IPS DF 6.9 (cell line): ENCODE measurements at places on chromosomes 2 and 18.

DNA sequence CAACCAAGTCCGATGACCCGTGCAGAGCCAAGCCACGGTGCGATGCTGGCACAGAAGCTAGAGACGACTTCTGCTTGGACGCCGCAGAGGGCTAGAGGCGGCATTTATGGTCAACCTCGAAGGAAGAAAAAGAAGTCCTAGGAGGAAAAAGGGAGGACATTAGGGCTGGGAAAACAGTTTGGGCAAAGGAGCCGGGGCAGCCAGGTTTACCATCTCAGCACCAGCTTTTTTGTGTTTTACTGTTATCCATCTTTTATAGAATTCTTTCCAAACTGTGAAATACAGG, 643 bp upstream of the DTNB start:
- peak overlapping the region; percentile 42; the same call in 1 of the 2 replicates for H3K4me3 ChIP-seq
- no peak for DNase-seq
- no peaks in the 10 kb centered on the region; the same call in 1 of the 2 replicates for H3K27me3 ChIP-seq
- H3K27ac ChIP-seq = no peak overlapping the region
- no peaks in the 10 kb centered on the region for H3K36me3 ChIP-seq

DNA sequence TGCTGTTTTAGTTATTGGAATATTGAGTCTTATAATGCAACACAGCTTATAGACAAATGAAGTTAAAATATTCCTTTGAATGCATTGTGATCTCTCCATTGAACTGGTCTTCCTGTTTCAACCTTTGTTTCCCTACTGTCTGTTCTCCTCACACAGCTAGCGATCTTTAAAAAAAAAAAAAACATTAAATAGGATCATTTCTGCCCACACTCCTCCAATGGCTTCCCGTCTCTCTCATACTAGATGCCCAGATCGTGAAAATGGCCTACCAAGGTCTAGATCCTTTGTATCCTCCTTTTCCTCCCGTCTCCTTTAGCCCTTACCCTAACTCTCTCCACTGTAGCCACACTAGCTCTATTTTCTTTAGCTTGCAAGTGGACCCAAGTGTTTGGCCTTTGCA, 2.4 kb downstream of the FAM171B start:
- DNase-seq = no peak
- no peaks in the 10 kb centered on the region for H3K27me3 ChIP-seq
- H3K4me3 ChIP-seq = no peak overlapping the region
- no peaks in the 10 kb centered on the region for H3K36me3 ChIP-seq
- no peaks in the 10 kb centered on the region for H3K4me1 ChIP-seq

DNA sequence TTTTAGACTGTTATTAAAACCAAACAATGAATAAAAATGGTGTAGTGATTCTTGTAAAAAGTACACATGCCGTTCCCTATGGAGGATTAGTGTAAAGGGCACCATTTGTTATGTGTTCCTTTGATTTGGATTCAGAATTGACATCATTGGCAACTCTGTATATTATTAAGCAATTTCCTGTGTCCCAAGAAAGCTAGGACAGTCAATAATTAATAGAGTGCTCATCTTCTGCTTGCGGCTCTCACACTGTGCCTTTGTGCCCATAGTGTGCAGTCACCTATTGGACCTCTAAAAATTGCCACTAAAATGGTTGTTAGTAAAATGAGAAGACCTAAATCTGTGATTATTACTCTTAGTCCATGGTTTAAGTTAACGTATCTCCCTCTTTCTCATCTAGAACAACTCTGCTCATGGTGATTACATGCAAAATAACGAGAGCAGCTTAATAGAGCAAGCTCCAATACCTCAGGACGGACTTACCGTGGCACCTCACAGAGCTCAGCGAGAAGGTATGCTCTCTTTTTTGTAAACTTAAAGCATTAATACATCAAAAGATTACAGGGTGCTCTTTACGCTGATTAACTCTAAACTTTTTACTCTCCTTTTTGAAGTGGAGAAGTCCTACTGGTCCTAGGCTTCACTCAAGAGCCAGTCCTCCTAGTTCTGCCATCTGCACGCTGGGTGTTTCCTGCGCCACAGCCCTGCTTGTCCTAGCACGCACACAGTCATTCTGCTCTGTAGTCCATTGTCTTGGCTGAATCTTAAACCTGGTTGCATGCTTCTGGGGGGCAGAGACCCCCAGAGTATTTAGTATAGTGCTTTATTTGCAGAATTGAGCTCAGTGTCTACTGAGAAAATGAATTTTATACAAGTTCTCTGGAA, 16.7 kb downstream of the ZCCHC2 start:
- H3K4me3 ChIP-seq = no peak overlapping the region
- H3K36me3 ChIP-seq = peaks cover 6% of the 10 kb centered on the region; the same call in 1 of the 2 replicates
- no peaks in the 10 kb centered on the region for H3K27me3 ChIP-seq
- H3K4me1 ChIP-seq = no peaks in the 10 kb centered on the region

DNA sequence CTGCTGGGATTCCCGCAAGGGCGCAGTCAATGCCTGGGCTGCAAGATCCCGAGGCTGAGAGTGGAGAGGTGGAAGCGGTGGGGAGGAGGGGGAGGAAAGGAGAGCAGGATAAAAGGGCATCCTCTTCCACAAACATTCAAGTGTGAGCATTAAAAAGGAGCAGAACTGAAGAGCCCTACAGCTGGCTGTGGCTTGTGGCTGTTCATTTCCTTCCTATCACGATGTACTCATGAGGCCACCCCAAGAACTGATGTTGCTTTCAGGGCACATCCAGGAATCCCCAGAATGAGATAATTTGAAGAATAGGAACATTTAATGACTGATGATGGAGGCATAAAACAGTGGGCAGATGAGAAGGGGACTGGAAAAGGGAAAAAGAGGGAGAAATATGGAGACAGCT, 230.8 kb upstream of the SMIM21 start:
- DNase-seq = no peak
- H3K27me3 ChIP-seq = no peaks in the 10 kb centered on the region
- H3K4me3 ChIP-seq = no peak overlapping the region
- H3K27ac ChIP-seq = no peak overlapping the region
- H3K36me3 ChIP-seq = no peaks in the 10 kb centered on the region
- no peaks in the 10 kb centered on the region for H3K4me1 ChIP-seq

DNA sequence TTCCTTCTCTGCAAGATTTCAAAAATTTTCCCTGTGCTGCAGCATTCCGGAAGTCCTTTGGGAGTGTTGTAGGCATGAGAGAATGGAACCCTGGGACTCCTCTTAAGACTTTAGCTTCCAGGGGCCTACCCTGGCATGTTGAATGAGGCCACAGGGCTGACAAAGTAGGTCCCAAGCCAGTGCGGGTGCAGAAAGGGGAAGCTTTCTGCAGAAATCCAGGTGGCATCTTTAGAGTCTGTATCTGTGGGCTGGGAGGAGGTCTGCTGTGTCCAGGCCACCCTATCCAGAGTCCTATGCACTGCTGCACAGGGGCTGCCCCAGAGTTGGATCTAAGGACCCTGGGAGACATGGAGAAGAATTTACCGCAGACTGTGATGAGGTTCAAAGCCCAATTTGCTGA, 1.9 kb upstream of the SIX2 start:
- DNase-seq = no peak
- H3K36me3 ChIP-seq = no peaks in the 10 kb centered on the region
- H3K4me1 ChIP-seq = peaks cover 11% of the 10 kb centered on the region
- no peak overlapping the region for H3K27ac ChIP-seq
- H3K4me3 ChIP-seq = no peak overlapping the region

DNA sequence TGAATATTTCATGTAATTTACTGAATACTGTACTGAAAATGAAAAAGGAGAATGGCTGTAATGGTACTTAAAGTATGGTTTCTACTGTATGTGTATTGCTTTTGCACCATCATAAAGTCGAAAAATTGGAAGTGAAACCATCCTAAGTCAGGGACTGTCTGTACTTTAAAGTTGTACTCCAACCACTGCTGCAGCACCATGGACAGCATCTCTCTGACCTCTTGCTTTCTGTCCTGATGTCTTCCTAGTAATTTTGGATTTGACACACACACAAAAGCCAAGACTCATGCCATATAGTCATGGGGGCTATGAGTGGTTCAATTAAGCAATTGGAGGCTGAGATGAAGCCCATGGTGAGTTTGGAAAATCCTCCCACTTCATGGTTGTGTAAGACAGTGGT, 256.3 kb upstream of the PKDCC start:
- no peak for DNase-seq
- H3K4me1 ChIP-seq = no peaks in the 10 kb centered on the region
- no peak overlapping the region for H3K4me3 ChIP-seq
- H3K27me3 ChIP-seq = no peaks in the 10 kb centered on the region; the same call in 1 of the 2 replicates
- no peak overlapping the region for H3K27ac ChIP-seq
- H3K36me3 ChIP-seq = no peaks in the 10 kb centered on the region

- peaks cover under 1% of the 10 kb centered on the region; the same call in 1 of the 2 replicates for H3K4me1 ChIP-seq
- no peaks in the 10 kb centered on the region for H3K27me3 ChIP-seq
- no peak overlapping the region for H3K27ac ChIP-seq
- H3K36me3 ChIP-seq = no peaks in the 10 kb centered on the region
- no peak overlapping the region for H3K4me3 ChIP-seq
These were observed 124.8 kb downstream of the PARD3B start for GRCh38 chr2:204670124-204670523.

- no peak for DNase-seq
- no peaks in the 10 kb centered on the region for H3K36me3 ChIP-seq
- no peak overlapping the region for H3K27ac ChIP-seq
- no peak overlapping the region for H3K4me3 ChIP-seq
These were observed 133.0 kb upstream of the MYO3B start for GRCh38 chr2:170044751-170045478.

DNA sequence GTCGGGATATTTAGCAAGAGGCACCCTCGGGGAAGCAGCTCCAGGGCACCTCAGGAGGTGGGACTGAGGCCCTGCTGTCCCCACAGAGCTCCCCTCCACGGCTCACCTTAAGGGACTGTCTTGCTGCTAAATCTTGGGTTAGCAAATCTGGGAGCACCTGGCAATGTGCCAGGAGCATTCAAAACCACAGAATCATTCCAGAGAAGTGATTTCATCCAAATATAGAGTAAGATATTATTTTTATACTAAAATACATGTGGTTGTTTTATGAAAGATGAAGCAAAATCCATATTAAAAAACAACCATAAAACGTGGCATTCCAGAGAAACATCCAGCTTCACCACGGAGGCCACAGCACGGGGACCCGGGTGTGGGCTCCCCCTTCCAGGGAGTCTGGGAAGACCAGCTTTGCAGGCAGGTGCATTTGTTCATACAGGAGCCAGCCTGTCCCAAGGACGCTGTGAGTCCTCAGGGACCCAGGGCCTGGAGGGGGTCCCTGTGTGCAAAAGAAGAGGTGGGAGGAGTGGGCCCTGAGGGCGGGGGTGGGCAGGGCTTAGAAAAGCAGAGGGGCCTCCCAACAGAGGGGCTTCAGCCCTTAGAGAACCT, 16.3 kb downstream of the HS1BP3 start:
- H3K4me3 ChIP-seq = no peak overlapping the region
- no peaks in the 10 kb centered on the region for H3K27me3 ChIP-seq
- no peaks in the 10 kb centered on the region for H3K36me3 ChIP-seq
- no peak overlapping the region for H3K27ac ChIP-seq
- H3K4me1 ChIP-seq = peaks cover 2% of the 10 kb centered on the region; the same call in 1 of the 2 replicates

- H3K27me3 ChIP-seq = peaks cover 5% of the 10 kb centered on the region; the same call in 1 of the 2 replicates
- H3K27ac ChIP-seq = no peak overlapping the region
- no peak for DNase-seq
- no peaks in the 10 kb centered on the region for H3K4me1 ChIP-seq
- H3K36me3 ChIP-seq = no peaks in the 10 kb centered on the region
These were observed 22.2 kb upstream of the YES1 start for GRCh38 chr18:834082-834720.

- H3K4me1 ChIP-seq = peaks cover 2% of the 10 kb centered on the region; the same call in 1 of the 2 replicates
- no peaks in the 10 kb centered on the region for H3K36me3 ChIP-seq
- H3K27ac ChIP-seq = no peak overlapping the region
These were observed 12.6 kb downstream of the GNLY start for GRCh38 chr2:85706599-85707296.

GRCh38 chr2:138213084-138213483, 248.8 kb downstream of the HNMT start:
- H3K36me3 ChIP-seq = no peaks in the 10 kb centered on the region
- DNase-seq = no peak
- no peak overlapping the region for H3K27ac ChIP-seq
- H3K4me3 ChIP-seq = no peak overlapping the region
- H3K4me1 ChIP-seq = no peaks in the 10 kb centered on the region
- H3K27me3 ChIP-seq = no peaks in the 10 kb centered on the region

GRCh38 chr18:8571399-8571798, 37.8 kb upstream of the RAB12 start:
- no peaks in the 10 kb centered on the region for H3K4me1 ChIP-seq
- H3K27me3 ChIP-seq = no peaks in the 10 kb centered on the region
- no peak overlapping the region for H3K27ac ChIP-seq
- no peak overlapping the region for H3K4me3 ChIP-seq
- DNase-seq = no peak
- H3K36me3 ChIP-seq = no peaks in the 10 kb centered on the region

DNA sequence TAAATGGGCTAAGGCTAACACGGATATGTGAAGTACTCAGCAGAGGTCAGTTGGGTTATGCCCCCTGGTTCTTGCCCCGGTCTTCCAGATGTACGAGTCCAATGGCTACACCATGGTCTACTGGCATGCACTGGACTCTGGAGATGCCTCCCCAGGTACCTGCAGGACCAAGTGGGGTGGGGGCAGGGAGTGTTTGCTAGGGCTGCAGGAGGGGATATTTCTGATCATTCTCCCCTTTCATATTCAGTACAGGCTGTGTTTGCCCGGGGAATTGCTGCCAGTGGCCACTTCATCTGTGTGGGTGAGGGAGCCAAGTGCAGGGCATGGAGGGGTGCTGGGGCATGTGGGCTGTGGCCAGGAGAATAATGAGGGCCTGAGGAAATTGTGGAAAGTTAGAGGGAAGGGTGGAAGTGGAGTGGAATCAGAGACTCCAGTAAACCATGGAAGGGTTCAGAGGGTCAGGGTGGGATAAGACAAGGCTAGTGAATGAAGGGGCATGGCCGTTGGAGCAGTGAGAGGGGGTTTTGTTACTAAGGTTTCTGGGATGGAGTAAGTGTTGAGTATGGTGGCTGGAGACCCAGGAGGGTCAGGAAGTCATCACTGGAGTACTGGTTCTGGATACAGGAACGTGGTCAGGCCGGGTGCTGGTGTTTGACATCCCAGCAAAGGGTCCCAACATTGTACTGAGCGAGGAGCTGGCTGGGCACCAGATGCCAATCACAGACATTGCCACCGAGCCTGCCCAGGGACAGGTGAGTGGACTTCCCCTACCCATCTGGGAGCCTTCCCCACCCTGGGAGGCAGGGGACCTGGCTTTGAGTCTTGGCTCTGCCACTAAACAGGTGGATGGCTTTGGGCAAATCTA, 1.9 kb downstream of the WDR54 start:
- H3K27me3 ChIP-seq = no peaks in the 10 kb centered on the region
- peaks cover 9% of the 10 kb centered on the region; the same call in 1 of the 2 replicates for H3K36me3 ChIP-seq
- no peak overlapping the region for H3K27ac ChIP-seq
- H3K4me1 ChIP-seq = no peaks in the 10 kb centered on the region

GRCh38 chr2:32715391-32715841, 87.6 kb downstream of the TTC27 start:
- H3K4me1 ChIP-seq = no peaks in the 10 kb centered on the region
- H3K27me3 ChIP-seq = no peaks in the 10 kb centered on the region
- no peak overlapping the region for H3K4me3 ChIP-seq
- no peak for DNase-seq
- H3K27ac ChIP-seq = no peak overlapping the region

DNA sequence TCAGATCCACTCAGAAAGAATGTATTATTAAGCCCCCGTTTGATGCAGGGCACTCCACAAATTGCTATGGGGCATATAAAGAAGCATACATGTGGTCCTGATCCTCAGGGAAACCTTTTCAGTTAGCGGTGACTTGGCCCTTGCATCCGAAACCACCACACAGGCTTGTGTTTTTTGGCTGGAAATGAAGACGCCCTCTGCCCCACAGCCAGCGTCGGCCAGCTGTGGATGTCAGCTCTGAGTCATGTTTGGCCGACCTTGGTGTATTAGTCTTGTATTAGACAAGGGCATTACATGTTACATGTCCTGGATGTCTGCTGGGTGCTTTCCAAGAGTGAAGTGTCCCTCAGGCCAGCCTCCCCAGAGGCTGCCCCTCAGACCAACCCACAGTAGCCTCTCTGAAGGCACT, 107.6 kb upstream of the MAP3K20 start:
- H3K27ac ChIP-seq = no peak overlapping the region
- no peaks in the 10 kb centered on the region for H3K27me3 ChIP-seq
- no peak overlapping the region for H3K4me3 ChIP-seq
- H3K36me3 ChIP-seq = no peaks in the 10 kb centered on the region
- H3K4me1 ChIP-seq = 0 out of 2 replicates have a peak, but pooled peaks cover 1% of the 10 kb centered on the region
